Activated T-helper 1 cell treated with Interleukin-2 at 50 U/mL for 16 hours (primary cell): ENCODE measurements at places on chromosomes 6 and 20.

DNA sequence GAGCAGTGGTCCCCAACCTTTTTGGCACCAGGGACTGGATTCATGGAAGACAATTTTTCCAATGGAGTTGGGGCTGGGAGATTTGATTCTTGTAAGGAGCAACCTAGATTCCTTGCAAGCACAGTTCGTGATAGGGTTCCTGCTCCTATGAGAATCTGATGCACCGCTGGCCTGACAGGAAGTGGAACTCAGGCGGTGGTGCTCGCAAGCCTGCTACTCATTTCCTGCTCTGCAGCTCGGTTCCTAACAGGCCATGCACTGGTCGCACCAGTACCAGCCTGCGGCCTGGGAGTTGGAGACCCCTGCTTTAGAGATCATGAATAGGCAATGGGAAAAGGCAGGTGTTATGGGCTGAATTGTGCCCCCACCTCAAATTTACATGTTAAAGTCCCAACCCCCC is 131.2 kb downstream of the PFDN4 start:
- DNase-seq: no peak

DNA sequence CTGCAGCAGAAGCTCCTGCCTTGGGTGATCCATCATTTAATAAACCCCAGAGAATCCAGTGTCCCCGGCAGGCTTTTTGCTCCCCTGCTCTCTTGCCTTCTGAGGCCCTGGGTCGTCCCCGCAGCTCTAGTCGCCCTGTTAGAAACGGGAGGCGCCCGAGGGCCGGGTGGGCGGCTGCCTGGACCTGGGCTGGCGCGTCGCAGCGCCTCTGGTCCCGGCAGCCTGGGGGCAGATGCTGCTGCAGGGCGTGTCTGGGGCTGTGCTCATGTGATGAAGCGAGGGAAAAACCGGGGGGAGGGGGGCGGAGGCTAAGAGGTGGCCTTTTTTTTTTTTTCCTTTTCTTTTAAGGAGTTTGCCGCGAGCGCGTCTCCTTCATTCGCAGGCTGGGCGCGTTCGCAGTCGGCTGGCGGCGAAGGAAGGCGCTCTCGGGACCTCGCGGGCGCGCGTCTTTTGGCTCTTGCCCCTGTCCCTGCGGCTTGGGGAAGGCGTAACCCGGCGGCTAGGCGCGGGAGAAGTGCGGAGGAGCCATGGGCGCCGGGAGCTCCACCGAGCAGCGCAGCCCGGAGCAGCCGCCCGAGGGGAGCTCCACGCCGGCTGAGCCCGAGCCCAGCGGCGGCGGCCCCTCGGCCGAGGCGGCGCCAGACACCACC is 394 bp downstream of the AKAP12 start:
- no peak for DNase-seq

DNA sequence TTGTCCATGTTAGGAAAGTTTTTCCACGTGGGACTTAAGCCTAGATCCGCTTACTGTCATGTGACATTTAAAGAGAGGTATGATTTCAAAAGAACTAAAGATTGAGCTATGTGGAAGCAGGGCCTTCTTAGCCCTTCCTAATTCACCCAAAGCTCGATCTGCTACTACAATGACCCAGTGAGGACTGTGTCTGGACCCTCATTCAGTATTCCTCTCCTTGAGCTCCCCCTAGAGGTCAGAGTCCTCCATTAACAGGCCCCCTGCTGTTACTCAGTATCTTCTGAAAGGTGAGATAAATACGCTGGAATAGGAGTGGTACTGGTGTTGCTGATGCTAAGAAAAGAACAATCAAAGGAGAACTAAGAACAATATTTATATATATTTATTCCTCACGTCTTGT is 414.0 kb downstream of the GJA1 start:
- no peak for DNase-seq

GRCh38 chr6:41028561-41029412 is 10.2 kb downstream of the UNC5CL start:
- no peak for DNase-seq

DNA sequence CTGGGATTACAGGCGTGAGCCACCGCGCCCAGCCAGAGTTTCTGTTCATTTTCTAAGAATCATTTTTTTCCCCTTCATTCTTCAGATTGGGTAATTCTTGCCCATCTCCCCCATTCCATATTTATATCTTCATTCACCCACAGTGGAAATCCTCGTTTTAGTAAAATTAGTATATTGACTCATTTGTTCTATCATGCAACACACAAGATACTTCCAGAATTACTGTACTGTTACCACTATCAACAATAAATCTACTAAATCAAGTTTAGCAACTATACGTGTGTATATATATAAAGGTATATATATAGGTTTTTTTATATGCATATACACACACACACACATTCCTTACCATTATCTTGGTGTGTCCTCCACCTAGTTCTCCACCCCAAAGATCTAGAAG is 41.2 kb upstream of the KCNG1 start:
- DNase-seq: no peak

DNA sequence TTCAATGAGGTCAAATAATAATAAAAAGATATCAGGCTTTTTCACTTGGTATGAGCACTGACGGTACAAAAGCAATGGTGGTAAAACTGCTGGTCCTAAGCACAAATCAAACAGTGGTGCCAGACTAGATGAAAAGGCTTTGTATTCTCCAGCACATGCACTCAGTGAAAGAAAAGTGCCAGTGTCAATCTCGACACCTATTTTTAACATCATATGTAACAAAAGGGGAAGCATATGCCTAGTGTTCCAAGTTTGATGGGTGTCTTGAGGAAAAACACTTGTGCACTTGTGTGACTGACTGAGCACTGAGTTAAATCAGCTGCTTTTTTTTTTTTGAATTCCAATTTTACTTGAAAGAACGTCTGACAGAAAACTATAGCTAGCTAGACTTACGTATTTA is 27.3 kb downstream of the MED23 start:
- DNase-seq: no peak
